ENCODE measurements at places on chromosomes 1 and 21.

DNA sequence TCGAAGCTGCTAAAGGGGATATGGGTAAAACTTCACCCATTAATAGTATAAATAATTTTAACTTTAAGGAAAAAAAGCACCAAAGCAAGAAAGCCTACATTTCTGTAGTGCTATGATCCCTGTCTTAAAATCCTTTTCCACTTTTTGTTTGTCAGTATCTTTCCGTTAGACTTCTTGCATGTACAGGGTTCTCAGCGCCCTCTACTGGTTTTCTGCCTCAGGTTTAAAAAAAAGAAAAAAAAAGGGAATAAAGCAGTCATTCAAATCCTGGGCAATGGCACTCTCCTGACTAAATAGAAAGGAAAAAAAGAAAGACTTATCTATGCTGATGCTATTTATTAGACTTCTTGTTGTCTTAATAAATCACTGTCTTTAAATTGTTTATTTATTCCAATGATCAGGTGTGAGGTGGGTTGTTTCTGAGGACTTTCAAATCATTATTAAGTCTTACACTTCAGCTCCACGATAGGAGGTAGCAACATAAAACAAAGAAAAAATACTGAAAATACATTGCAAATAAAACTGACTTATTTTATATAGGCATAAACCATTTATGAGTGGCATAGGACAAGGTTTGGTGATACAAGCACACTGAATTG lies 475.4 kb upstream of the NR5A2 start:
- DNase-seq = no peak

GRCh38 chr1:78303620-78304019 lies 187.2 kb upstream of the PTGFR start:
- DNase-seq = no peak

DNA sequence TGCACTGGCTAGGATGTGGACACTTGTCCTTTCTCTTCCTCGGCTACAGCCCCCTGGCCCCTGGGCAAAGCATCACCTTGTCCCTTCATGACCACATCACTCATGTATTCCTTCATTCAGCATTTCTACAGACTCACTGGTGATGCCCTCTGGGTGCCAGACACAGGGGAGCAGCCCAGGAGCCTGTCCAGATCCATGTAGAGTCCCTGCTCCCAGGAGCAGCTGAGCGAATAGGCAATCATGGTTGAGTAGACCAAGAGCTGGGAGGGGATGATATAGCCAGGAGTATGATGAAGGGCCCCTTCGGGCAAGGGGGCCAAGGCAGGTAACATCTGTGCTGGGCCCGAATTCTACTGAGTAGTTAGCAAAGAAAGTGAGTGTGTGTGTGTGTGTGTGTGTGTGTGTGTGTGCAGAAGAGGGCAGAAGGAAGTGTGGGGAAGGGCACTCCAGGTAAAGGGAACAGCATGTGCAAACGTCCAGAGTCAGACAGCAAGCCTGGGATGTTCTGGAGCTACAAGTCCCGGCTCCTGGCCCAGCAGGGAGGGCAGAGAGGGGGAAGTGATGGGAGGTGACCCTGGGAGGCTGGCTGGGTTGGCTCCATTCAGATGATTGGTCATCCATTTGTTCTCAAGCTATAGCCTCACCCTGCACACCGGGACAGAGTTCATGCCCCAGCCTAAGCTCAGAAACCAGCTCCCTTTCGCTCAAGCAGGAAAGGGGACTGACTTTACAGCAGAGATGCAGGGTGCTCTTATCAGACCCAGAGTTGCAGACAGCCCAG lies 21.0 kb upstream of the PIK3CD start:
- DNase-seq = no peak

GRCh38 chr1:61079898-61080336 lies 2.4 kb upstream of the NFIA start:
- DNase-seq = peak; percentile 89

- DNase-seq = no peak
Measured at GRCh38 chr1:85275701-85276214, 674 bp downstream of the BCL10 start.

DNA sequence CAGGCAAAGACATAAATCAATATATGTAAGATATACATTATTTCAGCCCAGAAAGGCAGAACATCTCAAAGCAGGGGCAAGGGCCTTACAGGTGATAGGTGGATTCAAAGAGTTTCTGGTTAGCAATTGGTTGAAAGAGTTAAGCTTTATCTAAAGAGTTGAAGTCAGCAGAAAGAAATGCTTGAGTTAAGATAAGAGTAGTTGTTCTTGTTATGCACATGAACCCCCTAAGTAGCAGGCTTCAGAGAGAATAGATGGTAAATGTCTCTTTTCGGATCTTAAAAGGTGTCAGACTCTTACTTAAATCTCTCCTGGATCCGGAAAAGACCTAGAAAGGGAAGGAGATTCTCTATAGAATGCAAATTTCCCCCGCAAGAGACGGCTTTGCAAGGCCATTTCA lies 8.3 kb upstream of the ZBTB40 start:
- DNase-seq = no peak

- no peak for DNase-seq
Measured at GRCh38 chr1:243979396-243979795, 71.7 kb upstream of the ZBTB18 start.

DNA sequence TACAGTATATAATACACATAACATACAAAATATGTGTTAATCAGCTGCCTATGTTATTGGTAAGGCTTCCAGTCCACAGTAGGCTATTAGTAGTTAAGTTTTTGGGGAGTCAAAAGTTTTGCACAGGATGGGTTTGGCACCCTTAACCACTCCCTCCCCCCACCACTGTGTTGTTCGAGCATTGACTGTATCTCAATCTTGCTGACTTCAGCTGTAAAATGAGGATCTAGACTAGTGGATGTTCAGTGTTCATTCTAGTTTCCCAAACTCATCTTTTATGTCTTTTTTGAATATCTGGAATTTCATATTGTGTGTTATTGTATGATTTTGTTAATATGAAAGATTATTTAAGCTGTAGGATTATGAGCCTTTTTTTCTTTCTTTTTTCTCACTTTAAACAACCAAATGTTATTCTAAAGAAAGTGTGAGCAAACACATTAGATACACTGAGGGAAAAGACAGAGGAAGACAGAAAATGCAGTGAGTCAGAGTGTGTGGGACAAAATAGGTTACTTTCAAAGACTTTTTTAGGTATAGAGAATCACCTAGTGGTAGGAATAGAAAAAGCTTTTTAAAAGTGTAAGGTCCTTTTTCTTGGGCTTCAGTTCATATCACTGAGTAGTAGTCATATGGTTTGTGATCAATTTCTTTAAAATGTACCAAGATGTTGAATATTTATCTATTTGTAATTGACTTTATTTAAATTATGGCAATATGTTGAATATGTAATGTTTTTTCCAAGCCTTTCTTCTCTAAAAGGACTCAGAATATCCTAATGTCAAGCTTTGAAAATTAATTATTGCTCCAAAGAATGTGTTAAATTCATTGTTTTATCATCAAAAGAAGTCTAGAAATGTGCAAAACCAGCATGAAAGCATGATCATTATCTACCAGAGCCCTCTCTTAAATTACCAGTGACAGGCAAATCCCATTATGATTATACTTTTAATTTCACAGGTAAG lies 17.9 kb upstream of the CENPF start:
- no peak for DNase-seq

- no peak for DNase-seq
Measured at GRCh38 chr1:87743256-87743655, 414.6 kb downstream of the LMO4 start.

GRCh38 chr1:150791585-150791984 lies 16.5 kb downstream of the CTSK start:
- DNase-seq = no peak

- DNase-seq = no peak
Measured at GRCh38 chr1:52532247-52532646, 20.6 kb downstream of the TUT4 start.

GRCh38 chr1:111471012-111471411 lies 2.8 kb upstream of the C1orf162 start:
- no peak for DNase-seq

DNA sequence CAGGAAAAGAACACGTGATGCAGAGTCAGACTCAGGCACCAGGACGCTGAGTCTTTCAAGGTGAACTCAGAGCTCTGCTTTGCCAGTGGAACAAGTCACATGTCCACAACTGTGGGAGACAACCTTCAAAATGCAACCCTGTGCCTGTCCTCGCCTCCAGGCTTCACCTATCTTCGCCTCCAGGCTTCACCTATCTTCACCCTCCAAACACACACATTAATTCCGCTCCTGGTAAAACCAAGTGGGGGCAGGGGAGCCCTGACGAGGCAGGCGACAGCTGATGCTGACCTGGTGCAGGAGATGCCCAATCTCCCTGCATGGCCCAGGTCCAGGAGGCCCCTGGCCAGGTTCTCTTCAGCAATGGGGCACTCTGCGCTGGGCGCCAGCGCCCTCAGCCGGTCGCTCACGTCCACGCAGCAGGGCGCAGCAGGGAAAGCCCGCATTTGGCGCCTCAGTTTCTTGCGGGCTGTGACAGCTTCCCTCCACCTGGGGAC lies 28.0 kb upstream of the LSS start:
- no peak for DNase-seq

DNA sequence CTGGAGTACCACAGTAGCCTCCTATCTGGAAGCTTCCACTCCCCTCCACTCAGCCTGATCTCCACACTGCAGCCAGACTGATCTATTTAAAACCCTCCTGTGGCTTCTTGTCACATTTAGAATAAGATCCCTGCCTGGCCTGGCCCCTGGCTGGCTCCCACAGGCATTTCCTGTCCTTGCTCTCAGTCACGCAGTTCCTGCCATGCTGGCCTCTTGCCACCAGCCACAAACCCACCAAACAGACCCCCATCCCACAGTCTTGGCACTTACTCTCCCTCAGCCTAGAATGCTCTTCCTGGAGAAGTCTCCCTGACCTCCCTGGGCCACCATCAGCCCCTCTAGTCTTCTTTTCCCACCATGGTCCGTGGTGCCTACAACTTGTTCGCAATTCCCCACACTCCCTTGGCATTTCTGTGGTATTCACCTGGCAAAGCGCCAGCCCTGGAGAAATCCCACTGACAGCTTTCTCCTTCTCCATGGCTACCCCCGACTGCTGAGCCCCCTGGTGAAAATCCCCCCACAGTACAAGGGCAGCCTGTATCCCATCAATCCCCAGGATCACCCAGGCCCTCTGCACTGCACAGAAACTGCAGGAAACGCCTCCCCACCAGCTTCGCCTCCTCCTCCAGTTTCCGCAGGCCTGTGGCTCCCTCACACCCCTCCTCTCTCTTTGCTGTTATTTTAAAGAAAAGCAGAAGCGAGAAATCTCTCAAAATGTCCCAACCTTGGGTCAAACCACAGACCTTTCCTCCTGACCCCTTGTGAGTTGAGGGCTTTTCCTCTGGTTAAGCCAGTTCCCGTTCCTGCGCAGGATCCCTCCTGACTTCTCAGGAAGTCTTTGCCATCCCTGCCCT lies 94.5 kb downstream of the SYT2 start:
- DNase-seq = no peak

DNA sequence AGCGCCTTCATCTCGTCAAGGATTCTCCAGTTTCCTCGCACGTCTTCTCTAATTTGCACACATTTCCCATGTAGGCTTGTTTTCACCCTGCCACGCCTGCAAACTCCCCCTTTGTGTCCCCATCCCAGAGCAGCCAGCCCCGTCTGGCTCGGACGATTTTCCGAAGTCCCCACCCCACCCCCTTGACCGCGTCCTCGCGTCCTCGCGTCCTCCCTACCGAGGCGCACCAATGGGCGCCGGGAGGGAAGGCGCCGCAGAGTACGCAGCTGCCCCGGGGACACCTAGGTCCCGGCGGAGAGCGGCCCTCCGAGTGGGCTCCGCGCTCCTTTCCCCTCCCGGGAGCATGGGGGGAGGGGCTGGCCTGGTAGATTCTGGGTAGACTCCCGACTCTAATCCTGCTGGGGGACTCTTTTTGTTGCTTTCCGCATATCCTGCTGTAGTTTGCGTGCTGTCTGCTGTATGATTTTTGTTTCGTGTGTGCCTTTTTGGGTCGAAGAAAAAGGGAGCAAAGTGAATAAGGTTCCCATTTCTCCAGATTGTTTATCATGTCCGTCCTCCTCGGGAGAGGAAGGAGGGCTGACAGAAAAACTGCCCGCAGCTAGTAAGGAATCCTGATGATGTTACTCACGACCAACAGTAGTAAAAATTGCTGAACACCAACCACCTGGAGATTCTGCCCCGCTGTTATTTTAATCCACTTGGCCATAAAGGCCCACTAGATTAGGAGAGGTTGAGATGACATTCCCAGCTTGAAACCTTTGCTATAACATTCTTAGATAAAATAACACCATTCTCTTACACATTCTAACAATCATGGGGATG lies 1.5 kb downstream of the CACHD1 start:
- DNase-seq = peak; percentile 67

GRCh38 chr21:28518630-28519029 lies 474.0 kb downstream of the LTN1 start:
- DNase-seq = no peak

DNA sequence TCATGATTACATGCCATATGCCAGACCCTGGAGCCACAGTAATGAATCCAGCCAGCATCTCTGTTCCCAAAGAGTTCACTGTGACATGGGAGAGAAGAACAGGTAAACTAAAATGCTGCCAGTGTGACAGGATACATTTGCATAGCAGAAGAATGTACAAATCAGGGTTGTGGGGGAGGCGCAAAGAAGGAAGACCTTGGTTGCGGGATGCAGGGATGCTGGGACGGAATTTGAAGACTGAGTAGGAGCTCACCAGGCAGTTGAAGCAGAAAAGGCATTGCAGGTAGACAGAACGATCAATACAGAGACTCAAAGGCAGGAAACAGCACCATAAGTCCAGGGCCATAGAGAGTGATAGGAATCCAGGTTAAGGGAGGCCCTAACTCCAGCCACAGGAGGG lies 180.3 kb upstream of the ZC3H12A start:
- no peak for DNase-seq

- DNase-seq = peak; percentile 66
Measured at GRCh38 chr1:109091078-109091838, 694 bp downstream of the TMEM167B start.

DNA sequence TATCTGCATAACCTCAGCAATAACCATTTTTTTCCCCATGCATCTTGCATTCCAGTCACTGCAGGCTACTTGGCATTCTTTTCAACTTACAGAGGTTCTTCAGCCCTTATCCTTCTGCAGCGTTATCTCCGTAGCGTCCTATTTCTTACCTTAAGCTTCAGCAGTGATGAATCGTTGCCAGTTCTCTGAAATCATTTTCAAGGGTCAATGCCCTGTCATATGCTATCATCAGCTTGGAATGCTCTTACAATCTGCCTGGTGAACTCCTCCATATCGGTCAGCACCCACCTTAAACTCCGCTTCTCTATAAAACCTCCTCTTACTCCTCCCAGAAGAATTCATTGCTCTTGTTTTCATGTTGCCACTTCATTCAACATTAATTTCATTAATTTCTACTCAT lies 105.1 kb upstream of the DPH5 start:
- DNase-seq = no peak

GRCh38 chr1:222935239-222935900 lies 120.5 kb downstream of the DISP1 start:
- peak; percentile 57 for DNase-seq

DNA sequence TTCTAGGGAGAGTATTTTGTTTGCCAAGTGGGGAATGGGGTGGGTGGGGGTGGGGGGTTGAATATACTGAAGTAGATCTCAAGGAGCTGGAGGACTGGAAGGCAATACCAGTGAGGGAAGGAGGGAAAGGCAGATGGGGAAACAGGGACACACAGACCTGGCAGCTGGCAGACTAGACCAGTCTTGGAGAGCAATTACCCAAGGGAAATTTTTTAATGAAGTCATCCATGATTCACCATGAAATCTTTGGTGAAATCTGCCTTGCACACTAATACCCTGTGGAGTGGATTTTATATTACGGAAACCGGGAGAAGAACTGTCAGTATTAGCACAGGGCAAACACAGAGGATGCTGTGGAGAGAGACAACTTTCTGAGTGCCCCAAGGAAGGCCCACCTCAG lies 29.7 kb upstream of the MARK1 start:
- no peak for DNase-seq

Measured in islet precursor cell (in vitro differentiated cells).